ENCODE measurements at places on chromosomes 2 and 18.

GRCh38 chr18:33900638-33901037, 322.6 kb downstream of the ASXL3 start:
- DNase-seq, result no peak

DNA sequence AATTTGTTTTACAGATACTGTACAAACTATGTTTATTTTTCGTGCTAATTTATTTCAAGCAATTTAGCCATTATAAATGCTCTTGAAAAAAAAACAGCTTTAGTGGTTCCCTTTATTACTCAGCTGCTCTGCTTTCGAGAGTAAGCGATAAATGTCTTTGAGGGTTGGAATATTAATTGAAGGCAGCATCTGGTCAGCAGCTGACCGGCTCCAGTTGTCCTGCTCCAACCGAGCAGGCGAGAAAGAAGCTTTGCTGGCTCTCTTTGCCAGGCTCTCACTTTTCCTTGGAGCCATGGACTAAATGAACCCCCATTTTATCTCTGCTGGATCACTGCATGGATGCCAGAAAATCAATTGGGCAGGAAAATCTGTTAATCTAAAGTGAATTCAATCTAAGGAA, 147.4 kb downstream of the LNPK start:
- DNase-seq, result no peak

DNA sequence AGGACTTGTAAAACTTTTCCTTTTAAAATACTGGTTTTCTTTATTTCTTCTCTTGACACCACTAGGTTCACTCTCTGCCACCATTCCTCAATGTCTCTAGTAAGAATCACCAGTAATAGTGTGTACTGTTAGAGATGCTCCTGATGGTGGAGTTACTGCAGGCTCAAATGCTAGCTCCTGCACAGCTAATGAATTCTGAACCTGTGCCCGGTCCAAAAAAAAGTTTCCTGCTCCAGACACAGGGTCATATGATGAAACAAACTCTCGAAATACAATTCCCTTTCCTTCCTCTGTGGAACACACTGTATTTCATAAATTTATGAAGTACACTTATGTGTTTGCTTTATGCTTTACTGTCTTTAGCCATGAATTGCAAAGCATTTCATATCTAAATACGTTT, 19.2 kb downstream of the PMS1 start:
- no peak for DNase-seq

GRCh38 chr18:55246278-55246677, 287.0 kb upstream of the CCDC68 start:
- no peak for DNase-seq

- DNase-seq, result no peak
These were observed 113.1 kb downstream of the SPP2 start for GRCh38 chr2:234163510-234164045.

GRCh38 chr2:170495896-170496295, 219.2 kb upstream of the SP5 start:
- no peak for DNase-seq

DNA sequence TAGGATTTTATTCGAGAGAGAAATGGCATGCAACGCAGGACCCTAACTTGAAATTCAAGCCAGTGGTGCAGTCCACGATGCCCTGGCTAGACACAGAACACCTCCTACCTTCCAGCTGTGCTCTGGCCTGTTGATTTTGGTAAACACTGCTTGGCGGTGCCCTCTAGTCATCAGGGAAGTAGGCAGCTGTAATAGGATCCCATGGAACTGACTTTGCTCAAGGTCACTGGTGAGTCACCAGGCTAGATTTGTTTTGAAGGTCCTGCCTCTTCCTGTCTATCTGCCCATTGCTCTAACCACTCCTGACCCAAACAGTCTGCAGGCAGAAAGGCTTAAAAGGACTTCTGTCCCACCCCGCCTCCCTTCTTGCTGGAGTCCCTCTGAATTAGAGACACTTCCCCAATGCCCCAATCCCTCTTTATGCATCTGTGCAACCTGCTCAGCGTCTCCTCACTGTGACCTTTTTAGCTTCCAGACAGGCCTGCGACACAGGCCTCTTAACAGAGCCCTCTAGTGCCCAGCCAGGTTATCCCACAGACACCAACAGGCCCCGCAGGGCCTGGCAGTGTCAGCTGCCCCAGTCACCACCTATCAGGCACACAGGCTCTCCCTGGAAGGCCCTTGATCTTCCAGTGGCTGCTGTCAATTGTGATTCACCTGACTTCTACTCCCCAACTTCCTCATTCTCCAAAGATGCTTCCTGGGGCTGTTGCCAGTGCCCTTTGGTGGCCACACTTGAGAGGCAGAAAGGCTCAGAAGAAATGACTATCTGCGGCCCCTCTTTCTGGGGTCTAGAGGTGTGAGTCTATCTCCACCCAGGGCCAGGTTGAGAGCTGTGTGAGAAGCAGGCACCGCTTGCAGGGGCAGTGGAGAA, 5.2 kb downstream of the TMEM127 start:
- DNase-seq, result no peak

DNA sequence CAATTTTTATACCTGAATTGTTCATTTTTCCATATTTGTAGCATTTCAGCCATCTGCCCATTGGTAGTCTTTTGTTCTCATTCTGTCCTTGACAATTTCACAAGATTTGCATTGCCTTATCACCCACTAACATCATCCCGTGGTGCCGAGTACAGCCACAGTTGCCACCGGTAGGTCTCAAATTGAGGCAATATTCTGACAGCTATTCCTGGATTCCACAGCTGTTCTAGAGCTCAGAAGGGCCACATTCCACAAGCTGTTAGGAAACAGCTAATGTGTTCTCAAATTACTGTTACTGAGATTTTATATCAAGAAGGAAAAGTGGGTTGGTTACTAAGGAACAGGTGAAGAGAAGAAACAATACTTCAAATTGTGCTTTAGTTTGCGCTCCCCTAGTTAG, 178.8 kb downstream of the RPRM start:
- no peak for DNase-seq

DNA sequence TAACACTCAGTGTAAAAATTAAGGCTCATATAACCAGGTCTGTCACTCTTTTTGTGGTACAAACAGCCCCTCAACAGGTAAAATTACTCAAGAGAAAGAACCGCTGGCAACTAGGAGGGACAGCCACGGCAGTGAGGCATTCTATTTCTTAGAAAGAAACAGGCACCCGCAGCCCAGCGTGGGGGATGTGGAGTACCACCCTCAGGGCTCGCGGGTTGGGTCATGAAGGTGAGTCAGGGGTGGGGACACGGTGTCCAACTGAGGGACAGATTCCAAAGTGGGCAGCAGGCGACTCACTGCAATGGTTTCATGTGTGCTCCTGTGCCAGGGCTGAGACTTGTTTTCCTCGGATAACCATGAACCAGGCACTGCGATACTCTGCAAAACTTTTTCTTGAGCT, 129.4 kb downstream of the DTNB start:
- DNase-seq, result no peak

DNA sequence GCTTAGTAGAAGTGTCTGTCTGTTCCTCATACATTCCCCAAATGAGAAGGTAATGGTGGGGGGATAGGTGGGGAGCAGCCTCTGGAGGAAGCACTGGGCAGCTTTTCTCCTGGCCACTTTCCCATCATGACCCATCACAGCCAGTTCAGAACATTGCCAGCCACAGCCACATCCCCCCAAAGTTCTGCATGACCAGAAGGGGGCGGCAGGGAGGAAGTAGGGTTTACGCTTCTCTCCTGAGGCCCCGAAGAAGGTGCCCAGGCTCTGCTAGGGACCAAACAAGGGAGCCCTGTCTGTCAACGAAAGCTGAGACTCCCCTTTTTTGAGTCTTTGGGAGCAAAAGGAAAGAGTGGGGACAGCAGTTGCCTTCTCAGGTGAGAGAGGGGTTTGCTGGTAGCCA, 7.7 kb downstream of the IGFBP5 start:
- DNase-seq, result no peak

Data from GOT3 (cell line).